ENCODE measurements at places on chromosomes 11 and 22.

DNA sequence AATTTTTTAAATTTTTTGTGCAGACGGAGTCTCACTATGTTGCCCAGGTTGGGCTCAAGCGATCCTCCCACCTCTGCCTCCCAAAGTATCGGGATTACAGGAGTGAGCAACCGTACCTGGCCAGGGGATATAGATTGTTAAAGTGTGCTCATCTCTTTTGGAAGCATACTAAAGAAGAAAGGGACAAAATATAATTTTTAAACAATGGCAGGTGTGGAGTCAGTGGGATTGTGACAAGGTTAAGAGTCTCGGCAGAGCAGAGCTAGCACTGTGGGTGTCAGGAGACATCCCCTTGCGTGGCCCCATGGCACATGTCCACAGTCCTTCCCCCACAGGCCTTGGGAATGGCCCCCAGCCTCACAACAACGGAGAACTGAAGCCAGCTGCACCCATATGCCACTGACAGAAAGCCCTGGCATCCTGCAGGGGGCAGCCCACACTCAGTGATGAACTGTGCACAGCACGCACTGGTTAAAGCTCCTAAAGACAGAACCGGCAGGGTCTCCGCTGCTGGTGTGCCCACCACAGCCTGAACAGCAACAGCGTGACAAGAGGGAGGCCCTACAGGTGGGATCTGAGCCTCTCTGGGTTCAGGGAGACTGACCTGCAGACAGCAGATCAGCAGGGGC, 29.9 kb downstream of the SERPIND1 start:
- DNase-seq: peak; percentile 55

DNA sequence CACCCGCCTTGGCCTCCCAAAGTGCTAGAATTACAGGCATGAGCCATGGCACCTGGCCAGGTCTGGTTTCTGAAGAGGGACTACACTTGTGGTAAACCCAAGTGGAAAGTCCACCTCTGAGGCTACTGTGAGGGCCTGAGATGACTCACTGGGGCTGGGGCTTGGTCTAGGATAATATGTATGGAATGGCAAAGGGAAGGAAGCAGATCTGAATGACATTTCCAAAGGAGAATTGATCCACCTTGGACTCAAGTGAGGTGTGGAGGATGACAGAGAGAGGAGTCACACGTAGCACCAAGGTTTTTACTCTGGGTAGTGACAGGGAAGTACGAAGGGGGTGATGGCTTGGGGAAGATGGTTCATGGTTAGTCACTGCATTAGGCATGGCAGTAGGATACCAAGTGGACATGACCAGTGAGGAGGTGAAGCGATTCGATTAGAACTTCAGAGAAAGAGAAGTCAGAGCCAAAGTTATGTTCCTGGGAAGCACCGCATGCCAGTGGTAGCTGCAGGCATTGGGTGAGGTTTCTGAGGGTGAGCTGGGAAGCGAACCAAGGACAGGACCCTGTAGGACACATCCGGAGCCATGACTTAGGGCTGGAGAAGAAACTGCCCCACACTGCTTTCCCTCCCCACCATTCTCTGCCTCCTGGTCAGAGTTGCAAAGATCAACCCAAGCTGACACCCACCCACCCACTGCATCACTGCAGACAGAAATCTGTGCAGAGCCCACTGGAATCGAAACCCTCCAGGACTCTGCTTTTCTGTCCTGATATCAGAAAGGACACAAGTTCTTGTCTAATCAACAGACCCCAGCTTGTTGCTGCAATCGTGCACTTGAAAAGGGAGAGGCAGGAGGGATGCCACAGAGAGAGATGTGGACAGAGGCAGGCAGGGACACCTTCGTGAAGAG, 13.0 kb upstream of the BCL9L start:
- no peak for DNase-seq

DNA sequence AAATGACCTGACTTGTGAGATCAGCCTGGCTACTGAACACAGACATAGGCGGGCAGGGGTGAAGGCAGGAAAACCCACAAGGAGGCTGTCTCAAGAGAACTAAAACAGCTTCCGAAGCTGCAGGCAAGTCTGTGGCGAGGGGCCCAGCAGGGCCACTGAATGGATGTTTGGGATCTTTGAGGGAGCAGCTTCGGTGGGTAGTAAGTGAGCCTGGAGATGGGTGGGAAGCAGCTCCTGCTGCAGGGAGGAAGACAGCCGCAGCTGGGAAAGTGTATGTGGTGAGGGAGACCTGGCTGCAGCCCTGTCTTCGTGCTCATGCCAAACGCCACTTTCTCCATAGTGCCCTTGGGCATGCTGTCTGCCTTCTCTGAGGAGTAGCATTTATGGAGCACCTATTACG, 3.4 kb downstream of the CCDC86 start:
- no peak for DNase-seq

- no peak for DNase-seq
Observed at GRCh38 chr11:92790926-92791616, 178.4 kb upstream of the MTNR1B start.

DNA sequence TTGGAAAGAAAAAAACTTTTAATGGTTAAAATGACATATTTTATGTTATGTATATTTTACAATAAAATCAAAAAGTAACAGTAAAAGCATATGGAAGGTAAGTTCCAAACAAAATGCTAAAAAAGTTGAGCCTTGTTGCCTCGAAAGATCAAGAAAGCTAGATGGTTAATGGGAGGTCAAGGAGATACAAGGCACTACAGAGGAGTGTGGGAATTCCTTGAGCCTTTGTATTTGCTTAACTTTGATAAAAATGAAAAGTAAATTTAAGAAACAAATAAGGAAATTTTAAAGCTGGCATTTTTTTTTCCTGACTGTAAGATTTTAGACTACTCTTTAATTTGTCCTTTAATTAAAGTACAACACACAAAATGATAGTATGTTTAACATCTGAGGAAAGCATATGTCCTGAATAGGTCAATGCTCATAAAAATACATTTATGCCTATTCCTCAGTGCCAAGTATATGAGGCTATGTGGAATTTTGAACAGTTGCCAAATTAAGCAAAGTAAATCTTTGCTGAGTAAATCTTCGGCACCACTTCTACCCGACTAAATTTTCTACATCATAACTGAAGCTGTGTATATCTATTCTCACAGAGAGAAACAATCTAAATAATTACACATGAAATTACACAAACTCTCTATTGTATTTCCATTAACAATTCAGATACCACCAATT, 108.8 kb downstream of the TTC28 start:
- no peak for DNase-seq

DNA sequence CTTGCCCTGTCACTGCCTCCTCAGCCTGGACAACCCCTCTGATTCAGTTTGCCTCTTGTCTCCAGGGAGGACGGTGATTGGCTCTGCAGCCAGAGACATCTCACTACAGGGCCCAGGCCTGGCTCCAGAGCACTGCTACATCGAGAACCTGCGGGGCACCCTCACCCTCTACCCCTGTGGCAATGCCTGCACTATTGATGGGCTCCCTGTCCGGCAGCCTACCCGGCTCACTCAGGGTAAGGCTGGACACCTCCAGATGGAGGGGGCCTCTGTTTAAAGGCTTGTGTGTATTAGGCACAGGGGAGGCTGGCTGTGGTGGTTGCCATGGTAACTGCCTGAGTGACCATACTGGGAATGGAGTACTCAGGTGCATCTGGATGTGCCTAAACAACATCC, 8.6 kb downstream of the PHLDB1 start:
- DNase-seq: no peak

GRCh38 chr11:9219115-9219514, 46.0 kb downstream of the DENND5A start:
- DNase-seq: no peak

GRCh38 chr11:69644071-69644961, 3.4 kb downstream of the CCND1 start:
- no peak for DNase-seq

- DNase-seq: no peak
Observed at GRCh38 chr11:56885177-56885576, 103.5 kb upstream of the OR5AK2 start.

GRCh38 chr22:24423519-24424000, 3.8 kb upstream of the ADORA2A start:
- peak; percentile 46 for DNase-seq

DNA sequence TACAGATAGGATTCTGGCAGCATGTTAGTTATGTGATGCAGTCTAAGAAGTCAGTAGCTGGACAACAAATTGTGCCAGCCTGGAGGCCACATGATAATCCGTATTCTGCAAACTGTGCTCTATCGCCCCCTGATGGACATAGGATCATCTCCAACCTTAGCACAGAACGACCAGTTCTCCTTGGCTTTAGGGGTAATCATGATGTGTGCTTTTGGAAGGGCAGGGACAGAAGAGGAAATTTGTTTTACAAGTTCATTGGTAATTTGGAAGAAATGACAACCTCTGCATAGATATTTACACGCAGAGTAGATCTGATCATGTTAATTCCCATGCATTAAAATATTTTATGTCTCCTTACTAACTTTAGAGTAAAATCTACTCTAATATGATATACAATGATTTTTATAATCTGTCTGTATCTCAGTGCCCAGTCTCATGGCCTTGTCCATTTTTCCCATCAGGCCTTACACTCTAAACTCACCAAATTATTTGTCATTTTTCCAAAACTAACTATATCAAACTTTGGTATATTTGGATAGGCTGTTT, 12.1 kb downstream of the OR10D3 start:
- peak; percentile 64 for DNase-seq

GRCh38 chr11:35007277-35007676, 90.9 kb downstream of the PDHX start:
- no peak for DNase-seq

DNA sequence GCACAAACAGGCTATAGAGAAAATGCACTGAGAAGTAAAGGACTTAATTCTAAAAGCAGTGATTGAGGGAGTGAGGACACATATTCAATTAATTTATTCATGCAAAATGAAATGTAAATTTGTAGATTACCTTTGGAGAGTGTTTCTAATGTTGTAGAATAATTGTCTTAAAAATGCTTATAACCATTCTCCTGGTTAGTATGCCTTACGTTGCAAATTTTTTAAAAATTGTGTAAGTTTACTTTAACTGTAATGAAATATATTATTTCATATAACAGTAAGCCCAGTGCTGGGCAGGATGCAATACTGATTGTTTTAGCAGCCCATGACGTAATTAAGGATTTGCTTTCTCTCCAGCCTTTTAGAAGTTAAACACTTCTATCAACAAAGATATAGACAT, 26.6 kb downstream of the OR52E1 start:
- no peak for DNase-seq

- DNase-seq: no peak
Observed at GRCh38 chr11:34192481-34193401, 87.3 kb downstream of the NAT10 start.

DNA sequence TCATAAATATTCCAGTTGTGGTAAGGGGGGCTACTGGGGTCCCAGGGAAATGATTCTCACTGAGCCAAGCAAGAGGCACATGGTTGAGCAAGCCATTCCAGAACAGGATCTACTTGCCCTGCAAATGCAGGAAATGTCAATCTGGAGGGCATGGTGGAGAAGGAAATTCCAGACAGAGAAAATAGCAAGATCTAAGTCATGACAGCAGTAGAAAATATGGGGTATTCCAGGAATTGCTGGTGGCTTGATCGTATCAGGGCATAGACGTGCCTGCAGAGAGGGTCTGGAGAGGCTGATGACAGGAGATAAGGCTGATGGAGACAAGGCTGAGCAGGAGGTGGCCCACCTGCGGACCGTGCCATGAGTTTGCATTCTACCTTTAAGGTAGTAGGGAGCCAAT, 566.3 kb upstream of the CADM1 start:
- no peak for DNase-seq

- DNase-seq: no peak
Observed at GRCh38 chr11:29129844-29130243, 887.0 kb downstream of the KCNA4 start.

DNA sequence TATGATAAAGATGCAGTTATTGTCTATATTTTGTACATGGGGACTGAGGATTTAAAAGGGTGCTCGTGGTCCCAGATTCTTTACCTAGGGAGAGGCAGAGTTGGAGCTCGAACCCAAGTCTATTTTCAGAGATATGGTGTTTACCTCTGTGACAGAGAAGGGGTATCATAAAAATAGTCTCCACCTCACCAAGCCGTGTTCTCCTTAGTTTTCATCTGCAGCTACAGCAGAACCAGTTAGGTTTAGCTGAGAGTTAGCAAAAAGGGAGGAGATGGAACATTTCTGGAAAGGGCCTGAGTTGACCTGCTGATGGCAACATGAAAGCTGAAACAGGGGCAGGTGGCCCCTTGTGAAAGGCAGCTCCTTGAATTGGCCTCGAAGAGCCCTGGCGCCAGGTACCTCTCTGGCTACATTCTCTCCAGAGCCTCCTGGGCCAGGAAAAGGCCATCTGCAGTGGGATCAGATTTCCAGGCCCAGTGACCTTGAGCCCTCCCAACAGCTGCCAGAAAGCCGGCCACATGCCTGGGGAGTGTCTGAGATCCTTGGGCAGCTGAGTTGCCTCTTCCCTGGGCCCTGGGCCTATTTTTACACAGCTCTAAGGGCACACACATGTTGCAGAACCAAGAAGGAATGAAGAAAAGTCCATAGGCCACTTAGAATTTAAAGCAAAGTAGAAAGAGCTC, 136.6 kb downstream of the NAV2 start:
- no peak for DNase-seq

- DNase-seq: no peak
Observed at GRCh38 chr11:120013325-120014250, 124.3 kb downstream of the TRIM29 start.

GRCh38 chr11:130436171-130436570, 7.8 kb upstream of the ADAMTS8 start:
- DNase-seq: no peak

DNA sequence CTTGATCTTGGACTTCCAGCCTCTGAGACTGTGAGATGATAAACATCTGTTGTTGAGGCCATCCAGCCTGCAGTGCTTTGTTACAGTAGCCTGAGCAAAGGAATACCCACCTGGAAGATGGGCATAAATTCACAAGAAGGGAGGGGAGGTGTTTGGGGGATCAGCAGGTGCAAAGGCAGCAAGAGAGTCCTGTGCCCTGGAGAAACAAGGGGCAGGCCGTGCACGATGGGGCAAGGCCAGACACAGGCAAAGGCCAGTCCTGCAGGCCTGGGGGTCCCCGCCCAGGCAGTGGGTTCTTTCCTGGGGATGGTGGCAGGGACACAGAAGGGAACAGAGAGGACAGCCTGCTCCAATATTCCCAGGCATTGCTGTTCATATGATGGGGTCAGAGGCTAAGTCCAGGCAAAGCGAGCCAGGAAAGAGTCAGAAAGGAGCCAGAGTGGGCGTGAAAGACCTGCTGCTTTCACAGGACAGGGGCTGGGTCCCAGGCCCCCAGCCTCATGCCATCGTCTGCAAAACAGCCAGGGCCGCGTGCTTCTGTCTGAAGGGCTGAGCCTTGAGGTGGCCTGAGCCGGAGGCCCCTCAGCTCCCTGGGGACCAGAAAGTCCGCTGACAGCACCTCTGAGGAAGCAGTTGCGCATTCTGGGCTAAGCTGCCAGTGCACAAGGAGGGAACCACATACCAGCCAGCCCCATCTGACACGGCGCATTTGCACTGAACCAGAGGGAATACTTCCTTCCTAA, 48.8 kb downstream of the MYEOV start:
- DNase-seq: no peak

- no peak for DNase-seq
Observed at GRCh38 chr22:38097557-38098409, 12.7 kb downstream of the BAIAP2L2 start.

All from activated CD4-positive, alpha-beta T cell treated with anti-CD3 and anti-CD28 coated beads, Interleukin-2, amount 10 ng/mL, durations not matched to agents 7 days and 5 days (primary cell).